HL-60 (cell line): ENCODE measurements at places on chromosomes 6 and 20.

DNA sequence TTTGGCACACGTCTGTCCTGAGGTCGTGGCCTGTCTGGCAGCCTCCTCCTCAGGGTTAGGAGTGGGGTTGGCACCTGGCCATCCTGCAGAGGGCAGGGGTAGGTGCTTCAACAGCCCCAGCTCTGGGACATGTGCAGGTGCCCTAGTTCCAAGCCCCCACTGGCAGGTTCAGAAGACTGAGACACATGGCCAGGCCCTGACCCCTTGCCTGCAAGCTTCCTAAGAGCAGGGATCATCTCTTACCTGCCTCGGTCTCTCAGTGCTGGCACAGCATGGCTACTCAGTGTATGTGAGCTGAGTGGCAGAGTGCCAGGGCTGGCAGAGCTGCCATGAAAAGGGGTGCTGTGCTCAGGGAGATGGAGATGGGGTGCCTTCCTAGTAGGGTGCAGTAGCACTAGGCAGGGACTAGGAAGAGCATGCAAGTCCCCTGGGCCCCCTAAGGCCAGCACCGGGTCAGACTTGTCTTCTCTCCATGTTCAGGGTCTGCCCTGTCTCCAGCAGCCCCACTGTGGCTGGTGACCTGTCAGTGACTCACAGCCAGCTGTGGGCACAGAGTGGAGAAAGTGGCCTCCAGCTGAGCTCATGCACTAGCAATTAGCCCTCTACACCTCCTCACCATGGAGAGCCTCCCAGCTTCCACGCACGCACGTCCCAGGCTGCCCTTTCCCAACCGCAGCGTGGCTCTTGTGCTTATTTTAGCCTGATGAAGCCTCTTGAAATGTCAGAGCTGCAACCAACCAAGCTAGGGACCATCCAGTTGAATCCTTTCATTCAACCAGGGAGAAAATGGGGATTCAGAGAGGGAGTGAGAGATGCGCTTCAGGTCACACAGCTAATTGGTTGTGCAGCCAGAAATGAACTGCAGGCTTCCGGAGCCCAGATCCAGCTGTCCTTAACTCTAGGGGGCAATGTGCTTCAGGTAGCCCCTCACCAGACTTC is 116.6 kb downstream of the MRPL14 start:
- DNase-seq, result peak; percentile 77

DNA sequence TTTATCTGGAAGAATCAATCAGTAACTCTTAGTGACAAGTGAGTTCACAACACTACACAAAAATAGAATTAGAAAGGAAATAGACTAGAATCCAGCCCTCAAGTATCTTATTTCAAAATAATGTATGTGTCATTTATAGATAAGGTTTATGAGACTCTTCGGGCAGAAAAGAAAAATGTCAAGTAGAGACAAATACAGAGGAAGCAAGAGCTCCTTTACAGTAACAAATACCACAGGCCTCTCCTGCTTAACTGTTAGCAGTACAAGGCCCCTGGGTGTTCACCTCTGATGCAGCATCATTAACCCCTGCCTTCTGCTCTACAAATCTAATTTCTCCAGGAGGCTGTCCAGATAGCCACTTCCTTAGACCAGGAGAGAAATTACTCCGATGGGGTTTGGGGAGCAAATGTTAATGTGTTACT is 76.7 kb downstream of the UBE3D start:
- no peak for DNase-seq

- DNase-seq, result no peak
These were observed 25.9 kb upstream of the STXBP5 start for GRCh38 chr6:147178355-147178754.

- no peak for DNase-seq
These were observed 48.1 kb downstream of the KCNS1 start for GRCh38 chr20:45052698-45053429.

- DNase-seq, result no peak
These were observed 93.5 kb upstream of the MLN start for GRCh38 chr6:33897189-33897780.

DNA sequence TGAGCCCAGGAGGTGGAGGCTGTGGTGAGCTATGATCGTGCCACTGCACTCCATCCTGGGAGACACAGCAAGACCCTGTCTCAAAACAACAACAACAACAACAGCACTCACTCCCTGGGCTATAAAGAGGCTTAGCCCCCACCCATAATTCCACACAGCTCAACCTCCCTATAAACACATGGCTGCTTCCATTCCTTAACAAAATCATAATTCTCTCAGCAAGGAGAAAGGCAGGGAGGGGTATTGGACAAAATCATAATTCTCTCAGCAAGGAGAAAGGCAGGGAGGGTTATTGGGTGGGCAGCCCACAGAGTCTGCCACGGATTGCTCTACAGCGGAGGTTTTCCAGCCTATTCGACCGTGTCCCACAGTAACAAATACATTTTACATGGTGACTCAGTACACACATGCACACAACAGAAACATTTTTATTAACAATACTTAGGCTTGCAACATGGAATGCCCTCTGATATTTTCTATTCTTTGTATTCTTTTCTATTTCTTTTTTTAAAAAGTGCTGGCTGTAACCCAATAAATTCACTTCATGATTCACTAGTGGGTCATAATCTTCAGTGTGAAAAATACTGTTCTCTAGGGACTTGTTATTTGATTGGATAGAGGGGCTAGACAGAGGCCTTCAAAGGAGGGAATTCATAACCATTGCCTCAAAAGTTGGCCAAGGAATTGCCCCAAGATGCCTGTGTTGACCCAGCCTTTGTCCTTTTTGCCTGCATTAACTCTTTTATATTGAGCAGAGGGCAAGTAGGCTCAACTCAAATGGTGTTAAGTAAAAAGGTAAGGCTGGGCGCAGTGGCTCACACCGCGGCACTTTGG is 50.6 kb upstream of the ZMYND8 start:
- DNase-seq, result no peak

DNA sequence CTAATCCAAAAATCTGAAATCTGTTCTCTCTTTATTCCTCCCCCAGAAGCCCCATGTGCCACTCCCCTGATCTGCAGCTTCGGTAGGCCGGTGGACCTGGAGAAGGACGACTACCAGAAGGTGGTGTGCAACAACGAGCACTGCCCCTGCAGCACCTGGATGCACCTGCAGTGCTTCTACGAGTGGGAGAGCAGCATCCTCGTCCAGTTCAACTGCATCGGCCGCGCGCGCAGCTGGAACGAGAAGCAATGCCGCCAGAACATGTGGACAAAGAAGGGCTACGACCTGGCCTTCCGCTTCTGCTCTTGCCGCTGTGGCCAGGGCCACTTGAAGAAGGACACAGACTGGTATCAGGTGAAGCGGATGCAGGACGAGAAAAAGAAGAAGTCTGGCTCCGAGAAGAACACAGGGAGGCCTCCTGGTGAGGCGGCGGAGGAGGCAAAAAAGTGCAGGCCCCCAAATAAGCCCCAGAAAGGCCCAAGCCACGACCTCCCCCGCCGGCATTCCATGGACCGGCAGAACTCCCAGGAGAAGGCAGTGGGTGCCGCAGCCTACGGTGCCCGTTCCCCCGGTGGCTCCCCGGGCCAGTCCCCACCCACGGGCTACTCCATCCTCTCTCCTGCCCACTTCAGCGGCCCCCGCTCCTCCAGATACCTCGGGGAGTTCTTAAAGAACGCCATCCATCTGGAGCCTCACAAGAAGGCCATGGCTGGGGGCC is 31.5 kb downstream of the HECA start:
- DNase-seq, result no peak

DNA sequence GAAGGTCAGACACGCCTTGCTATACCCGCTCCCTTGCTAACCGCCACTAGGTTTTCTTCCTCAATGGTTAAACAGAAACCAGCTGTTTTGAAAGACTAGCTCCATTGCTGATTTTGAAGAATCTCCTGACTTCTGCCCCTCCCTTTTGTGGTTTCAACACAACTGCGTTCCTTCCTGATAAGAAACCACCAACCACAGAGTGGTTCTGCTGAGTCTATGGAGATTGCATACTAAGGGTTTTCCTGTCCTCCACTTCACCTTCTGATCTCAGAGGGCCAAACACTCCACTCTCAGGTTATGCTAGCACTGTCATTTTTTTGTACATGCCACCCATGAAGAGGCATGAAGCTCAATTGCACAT is 207.9 kb downstream of the MYLK4 start:
- peak; percentile 90 for DNase-seq

GRCh38 chr6:27668442-27669294 is 195.8 kb upstream of the ZNF184 start:
- peak; percentile 70 for DNase-seq

- no peak for DNase-seq
These were observed 4.5 kb upstream of the SERINC1 start for GRCh38 chr6:122476131-122476530.

- DNase-seq, result no peak
These were observed 43.1 kb downstream of the SLC17A5 start for GRCh38 chr6:73610444-73611275.

DNA sequence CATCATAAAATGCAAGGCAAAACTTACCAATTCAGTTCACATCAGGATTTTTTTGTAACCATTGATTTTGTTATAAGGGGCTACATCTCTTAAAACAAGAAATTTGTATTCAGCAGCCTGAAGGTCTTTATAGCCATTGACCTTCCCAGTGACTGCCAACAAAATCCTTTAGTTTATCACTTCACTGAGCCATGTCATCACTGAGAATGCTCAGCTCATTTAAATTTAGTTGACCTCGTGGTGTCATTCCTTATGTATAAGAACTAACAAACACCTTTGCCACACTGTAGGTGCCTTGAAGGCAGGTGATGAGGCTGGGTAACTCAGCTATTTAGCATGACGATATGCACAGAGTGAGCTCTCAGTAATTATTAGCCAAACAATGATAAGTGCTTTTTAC is 77.7 kb downstream of the GRM1 start:
- DNase-seq, result no peak

DNA sequence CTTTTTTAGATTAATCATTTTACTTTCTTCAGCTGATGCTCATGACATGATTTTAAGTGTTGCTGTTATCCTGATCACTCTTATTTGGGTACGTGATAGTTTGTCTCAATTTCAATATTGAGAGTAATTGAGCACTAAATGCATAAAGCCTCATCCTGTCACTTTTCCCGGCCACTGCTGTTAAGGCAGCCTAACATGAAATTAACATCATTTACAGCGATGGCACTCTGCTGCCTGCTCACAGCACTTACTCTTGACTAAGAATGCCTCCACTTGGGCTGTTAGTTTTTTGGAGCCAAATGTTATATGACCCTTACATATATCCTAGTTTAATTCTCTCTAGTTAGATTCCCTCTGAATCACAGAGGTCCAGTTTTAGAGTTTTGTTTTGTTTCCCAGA is 107.3 kb downstream of the SLX4IP start:
- DNase-seq, result no peak

GRCh38 chr6:88220493-88220892 is 54.3 kb upstream of the CNR1 start:
- DNase-seq, result no peak

DNA sequence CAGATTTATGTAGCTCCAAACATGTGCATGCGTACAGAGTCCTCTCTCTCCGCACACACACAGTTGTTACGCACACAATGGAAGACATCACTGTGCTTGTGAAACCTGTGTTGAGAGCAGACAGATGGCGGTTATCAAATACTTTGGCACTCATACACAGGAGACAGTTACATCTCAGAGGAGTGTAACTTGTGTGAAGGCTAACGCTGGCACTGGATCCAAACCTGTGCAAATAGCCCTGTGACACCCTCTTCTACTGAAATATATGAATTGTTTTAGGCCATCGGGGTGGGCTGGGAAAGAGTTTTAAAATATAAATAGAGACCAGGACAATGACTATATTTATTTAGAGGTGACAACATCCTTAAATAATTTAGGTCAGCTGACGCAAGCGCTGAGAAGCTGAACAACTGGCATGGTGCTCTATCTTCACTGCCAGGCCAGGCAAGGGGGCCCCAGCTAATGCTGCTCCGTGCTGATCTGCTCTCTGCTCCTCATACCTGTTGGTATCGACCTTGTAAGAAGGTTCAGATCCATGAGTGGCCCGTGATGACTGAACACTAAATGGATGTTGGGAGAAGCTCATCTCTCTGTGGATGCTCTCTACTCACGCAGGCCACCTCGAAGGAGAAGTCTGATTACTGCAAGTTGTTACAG is 69.4 kb downstream of the FOXC1 start:
- DNase-seq, result no peak

DNA sequence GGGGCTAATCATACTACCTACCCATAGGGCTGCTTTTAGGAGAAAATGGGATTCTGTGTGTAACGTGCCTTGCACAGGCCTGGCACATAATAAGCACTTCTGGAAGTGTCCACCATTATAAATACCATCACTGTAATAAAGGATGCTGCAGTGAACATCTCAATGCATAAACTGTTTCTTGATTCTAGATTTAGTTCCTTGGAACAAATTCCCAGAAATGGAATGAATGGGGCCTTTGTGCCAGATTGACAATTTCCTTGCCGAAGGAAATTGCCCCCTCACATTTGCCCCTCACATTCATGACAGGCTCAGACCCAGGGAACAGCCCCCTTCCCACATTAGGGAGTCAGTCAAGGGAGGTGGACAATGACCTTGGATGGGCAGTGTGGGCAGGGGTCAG is 29.2 kb downstream of the BPIFB4 start:
- DNase-seq, result no peak
